Activated CD4-positive, alpha-beta T cell treated with anti-CD3 and anti-CD28 coated beads, Interleukin-10, Interleukin-2, amounts not matched to agents 100 ng/mL and 50 ng/mL, durations not matched to agents 16 hours and 8 hours (primary cell): ENCODE measurements at places on chromosomes 13 and 19.

DNA sequence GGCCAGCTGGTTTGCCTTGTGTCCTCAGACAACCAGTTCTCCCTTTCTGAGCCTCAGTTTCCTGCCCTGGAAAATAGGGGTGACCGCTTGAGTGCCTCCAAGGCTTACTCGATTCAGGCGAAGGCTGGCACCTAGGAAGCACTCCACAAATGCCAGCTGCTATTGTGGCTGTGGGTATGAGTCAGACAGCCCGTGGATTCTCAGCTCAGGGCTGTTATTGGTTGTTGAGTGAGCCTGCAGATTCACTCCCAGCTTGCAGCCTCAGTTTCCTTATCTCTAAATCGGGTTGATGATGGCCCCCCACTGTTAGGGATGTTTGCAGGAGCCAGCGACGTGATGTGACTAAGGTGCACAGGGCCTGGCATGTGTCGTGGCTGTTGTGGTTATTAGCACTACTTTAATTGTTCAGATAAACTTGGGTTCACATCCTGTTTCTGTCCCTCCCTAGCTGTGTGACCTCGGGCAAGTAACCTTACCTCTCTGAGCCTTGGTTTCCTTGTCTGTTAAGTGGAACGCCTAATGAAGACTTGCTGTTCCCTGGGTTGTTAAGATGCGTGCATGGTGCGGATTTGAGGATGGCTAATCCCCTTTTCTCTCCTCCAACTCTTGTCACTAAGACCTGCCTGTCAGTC is 2.4 kb downstream of the MARK4 start:
- peak; percentile 36 for DNase-seq

GRCh38 chr19:35759697-35760096 is 1.7 kb downstream of the PROSER3 start:
- no peak for DNase-seq

- peak; percentile 53 for DNase-seq
Observed at GRCh38 chr19:1767464-1767933, 14.2 kb downstream of the ONECUT3 start.

- DNase-seq = no peak
Observed at GRCh38 chr19:18763674-18764590, 27.2 kb downstream of the COMP start.

DNA sequence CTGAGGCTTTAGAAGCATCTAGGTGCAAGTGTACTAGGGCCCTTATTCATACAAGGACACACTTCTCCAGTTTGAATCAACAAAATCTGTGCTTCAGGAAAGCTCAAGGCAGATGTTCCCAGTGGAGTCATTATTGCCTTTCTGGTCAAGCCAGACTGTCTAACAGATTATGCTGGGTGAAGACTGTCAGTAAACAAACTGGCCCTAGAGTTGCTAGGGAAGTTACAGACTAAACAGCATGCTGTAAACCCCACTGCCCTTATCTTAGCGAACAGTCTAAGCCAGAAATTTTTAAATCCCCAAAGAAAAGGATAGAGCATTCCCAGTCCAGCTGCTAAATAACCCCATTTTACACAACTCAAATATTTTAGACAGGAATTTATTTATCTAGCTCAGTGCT is 1701.3 kb upstream of the PRR20A start:
- no peak for DNase-seq
